ENCODE measurements at places on chromosomes 7 and 10.

- DNase-seq = no peak
Observed at GRCh38 chr7:119127706-119128105, 903.2 kb downstream of the ANKRD7 start.

- DNase-seq = no peak
Observed at GRCh38 chr10:12950583-12951128, 50.9 kb downstream of the CCDC3 start.

DNA sequence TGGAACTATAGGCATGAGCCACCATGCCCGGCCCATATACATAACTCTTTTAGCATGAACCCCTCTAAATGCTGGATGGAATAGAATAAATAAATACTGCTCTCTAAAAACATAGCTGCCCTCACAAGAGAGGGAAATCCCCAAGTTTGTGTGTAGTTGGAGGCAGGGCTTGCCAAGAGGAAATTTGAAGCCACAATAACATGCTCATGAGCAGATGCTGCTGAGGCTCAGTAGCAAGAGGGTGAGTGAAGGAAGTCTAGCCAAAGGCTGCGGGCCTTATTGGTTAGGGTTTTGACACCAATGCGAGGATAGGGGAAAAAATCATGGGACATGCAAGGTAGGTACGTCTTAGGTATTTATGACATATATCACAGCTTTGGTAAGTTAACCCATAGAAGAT is 17.3 kb downstream of the TPK1 start:
- DNase-seq = peak; percentile 56

DNA sequence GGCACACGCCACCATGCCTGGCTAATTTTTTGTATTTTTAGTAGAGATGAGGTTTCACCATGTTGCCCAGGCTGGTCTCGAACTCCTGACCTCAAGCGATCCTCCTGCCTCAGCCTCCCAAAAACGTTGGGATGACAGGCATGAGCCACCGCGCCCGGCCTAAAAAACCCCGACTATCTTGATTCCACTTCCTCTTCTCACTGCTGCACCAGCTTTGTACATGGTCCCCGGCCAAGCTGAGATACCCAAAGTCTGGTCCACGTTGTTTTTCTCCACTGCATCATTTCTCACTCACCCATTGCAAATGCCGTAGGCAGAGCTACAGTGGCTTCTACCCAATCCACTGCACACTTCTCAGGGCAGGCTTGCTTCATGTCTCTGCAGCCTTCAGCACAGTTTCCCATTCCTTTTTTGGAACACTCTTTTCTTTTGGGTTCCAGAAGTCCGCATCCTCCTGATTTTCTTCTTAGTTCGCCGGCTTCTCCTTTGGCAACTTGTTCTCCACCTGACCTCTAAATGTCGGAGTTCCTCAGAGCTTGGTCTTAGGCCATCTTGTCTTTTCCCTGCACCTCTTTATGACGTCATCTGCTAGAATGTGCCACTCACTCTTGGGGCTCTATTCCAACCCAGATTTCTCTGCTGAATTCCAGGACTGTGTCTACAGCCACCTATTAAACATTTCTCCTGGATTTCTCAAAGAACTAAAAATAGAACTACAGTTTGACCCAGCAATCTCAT is 6.0 kb upstream of the GNB2 start:
- no peak for DNase-seq

DNA sequence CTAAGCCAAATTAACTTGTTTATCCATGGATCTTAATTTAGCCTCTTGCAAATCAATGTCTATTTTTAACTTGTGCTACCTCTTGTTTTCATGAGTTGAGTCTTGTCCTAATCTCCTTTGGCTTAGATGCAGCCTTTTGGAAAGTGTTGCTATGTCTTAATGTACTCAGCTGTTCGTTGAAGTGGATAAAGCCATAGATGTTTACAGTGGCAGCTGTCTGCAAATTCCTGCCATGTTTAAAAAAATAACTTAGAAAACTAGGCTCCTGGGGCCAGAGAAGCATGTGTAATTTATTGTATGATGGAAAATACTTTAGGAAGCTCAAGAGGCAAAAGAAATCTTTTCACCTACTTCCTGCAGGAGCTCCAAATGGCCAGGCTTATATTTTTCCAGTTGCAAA is 253.1 kb upstream of the RHOBTB1 start:
- DNase-seq = no peak

DNA sequence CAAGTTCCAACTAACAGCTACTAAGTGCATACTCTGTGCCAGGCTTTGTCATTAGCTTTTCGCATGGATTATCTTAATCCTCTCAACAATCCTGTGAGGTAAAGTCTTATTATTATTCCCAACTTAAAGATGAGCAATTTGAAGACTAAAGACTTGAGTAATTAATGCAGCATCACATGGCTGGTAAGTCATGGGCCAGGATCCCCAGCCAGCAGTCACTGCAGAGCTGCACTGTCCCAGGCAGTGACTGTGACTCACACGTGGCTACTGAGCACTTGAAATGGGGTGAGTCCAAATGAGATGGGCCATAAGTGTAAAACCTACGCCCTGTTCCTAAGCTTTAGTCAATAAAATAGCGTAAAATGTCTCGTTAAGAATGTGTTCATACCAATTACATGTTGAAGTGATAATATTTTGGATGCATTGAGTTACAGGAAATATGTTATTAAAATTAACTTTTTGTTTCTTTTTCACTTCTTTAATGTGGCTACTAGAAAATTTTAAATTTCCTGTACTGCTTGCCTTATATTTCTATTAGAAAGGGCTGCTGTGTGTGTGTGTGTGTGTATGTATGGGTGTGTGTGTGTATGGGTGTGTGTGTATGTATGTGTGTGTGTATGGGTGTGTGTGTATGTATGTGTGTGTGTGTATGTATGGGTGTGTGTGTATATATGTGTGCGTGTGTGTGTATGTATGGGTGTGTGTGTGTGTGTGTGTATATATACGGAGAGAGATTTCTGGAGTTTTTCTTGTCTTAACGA is 756.3 kb downstream of the AUTS2 start:
- DNase-seq = no peak
